ENCODE measurements at places on chromosomes 13 and 19.

- ATAC-seq: no peak
These were observed 25.6 kb downstream of the CCDC8 start for GRCh38 chr19:46387713-46388130.

GRCh38 chr19:10624585-10624984 lies 768 bp upstream of the SLC44A2 start:
- no peak for ATAC-seq

GRCh38 chr13:89238496-89238895 lies 1567.3 kb downstream of the SLITRK5 start:
- no peak for ATAC-seq

GRCh38 chr19:14317157-14317556 lies 64.1 kb upstream of the ADGRE5 start:
- no peak for ATAC-seq

DNA sequence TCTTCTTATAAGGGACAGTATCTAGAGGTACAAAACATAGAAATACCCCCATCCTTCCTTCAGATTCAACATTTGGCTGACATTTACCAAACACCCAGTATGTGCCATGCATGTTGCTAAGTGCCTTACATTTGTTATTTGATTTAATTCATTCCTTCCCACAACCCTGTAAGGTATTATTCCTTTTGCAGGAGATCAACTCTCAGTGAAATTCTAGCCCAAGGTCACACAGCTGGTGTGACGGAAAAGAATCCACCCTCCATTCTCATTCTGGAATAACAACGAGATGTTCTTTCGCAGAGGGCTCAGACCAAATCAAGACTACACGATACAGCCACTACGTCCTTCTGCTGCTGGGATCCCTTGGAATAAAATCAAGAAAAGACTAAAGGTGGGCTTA lies 67.8 kb downstream of the C13orf42 start:
- ATAC-seq: no peak

DNA sequence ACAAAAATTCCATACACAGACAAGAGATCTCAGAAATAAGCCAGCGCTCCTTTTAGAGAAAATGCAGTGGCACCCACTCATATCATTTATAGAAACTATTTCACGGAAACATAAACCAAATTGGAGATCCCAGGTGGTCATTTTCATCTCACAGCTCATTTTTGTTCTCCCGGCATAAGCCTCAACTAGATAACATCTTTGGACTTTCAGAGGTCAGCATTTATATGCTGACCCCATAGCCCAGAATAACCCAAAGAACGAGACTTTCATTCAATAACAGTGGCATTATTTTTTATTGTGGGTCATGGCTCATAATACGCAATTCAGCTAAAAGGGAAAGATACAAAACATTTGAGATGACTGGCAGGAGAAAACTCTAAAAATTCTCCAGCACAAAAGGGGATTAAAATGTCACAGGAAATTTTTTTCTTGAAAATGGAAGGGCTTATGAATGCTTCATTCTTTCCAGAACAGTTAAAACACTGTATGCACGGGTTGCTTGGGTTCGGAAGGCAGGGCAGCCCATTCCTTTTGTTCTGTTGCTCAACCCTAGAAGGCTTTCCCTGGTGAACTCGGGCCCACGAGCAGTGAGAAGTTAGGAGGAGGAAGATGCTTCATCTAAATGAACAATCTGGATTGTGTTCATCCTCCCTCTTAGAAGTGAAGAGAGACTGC lies 24.0 kb downstream of the STARD13 start:
- ATAC-seq: peak; percentile 21

DNA sequence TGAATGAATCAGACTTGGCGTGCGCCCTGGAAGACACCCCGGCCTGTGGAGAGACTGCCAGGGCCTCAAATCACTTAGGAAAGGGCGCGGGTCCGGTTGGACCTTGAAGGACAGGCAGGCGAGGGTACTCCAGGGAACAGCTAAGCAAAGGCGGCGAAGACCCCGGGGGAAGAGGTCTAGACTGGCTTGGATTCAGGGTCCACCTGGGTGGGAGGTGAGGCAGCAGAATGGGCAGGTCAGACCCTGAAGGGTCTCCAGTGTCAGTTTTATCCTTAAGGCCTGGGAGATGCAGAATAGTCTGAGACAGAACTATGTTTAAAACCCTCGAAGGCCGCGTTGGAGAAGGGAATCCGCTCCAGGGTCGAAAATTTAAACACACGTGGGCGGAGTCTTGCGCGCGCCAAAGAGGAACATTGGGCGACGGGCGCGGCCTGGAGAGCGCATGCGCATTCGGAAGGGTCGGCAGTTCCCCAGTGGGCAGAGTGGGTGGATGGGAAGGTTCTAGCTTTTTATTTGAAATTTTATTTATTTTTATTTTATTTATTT lies 567 bp upstream of the SMG9 start:
- ATAC-seq: peak; percentile 19

DNA sequence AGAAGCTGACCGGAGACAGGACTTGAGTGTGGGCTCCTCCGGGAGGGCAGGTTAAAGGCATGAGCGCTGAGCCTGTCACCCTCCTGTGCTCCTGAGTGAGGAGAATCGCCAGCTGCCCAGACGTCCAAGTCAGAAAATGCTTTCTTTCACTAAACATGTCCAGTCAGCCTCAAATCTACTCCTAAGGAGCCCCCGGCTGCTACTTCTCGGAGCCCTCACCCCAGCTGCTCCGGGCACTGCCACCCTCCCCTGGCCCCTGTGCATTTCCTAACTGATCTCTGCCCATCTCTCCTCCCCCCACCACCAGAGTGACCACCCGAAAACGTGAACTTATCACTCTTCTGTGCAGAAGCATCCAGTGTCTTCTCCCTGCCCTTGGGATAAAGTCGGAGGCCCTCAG lies 277.5 kb upstream of the SOX1 start:
- ATAC-seq: no peak

DNA sequence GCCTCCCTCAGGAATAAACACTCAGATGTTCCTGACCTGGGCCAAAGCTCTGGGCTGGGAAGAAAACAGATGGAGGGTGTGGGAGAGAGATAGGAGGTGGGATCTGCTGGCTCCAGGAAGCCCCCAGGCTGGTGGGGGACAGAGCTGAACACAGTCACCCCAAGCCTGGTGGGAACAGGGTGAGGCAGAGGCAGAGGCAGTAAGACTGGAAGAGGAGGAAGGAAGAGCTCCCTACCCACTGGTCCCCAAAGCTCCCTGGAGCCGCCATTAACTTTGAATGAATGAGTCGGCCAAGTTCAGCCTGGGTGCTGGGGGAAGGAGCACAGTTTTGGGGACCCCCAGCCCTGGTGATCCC lies 801 bp upstream of the KCNN1 start:
- ATAC-seq: no peak

GRCh38 chr13:112790735-112791641 lies 101.2 kb downstream of the ATP11A start:
- ATAC-seq: no peak

- ATAC-seq: no peak
These were observed 54.9 kb upstream of the PCDH8 start for GRCh38 chr13:52903320-52903719.

GRCh38 chr13:23963947-23964346 lies 66.6 kb upstream of the C1QTNF9B start:
- ATAC-seq: no peak

- no peak for ATAC-seq
These were observed 862.6 kb downstream of the EFNB2 start for GRCh38 chr13:105672881-105673280.

DNA sequence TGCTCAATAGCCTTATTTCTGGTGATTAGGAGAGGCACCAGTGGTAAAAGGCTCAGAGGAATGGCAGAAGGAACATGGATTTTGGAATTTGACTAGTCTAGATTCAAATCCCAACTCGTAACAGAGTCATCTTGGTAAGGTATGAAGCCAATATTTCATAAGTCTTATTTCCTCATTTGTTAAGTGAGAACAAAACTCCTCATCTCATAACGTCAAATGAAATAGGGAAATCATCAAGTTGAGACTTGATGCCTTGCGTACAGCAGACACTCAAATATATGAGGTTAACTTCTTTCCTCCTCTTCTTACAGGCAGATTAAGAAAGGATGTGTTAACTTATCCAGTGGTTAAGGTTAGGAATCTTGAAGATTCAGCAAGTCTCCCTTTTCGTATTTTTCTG lies 189.2 kb downstream of the DLEU7 start:
- ATAC-seq: no peak

DNA sequence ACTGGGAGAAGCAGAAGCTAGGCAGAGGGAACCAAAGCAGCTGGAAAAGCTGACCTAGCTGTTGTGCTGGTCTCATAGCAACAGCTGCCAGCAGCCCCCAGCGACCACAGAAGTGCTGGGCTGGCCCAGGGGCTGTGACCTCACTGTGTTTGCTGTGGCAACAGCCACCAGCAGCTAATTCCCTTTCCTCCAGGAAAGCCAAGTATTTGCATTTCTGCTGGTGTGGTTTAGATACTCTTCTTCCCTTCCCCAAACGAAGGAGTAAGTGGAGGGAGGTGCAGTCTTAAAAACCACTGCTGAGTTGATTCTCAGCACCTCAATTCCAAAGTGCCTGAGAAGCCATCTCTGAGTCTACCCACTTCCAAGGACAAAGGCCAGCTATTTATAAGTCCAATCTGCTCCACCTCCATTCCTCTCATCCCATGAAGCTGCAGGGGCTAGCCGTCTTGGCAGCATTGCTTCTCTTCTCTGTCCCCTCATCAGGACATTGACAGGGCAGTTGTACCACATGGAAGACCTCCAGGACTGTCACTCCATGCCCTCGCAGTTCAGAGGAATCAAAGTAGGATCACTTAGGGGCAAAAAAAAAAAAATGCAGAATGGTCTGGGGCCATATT lies 11.5 kb upstream of the CCDC97 start:
- ATAC-seq: peak; percentile 76

GRCh38 chr19:55526216-55527196 lies 10.4 kb downstream of the SBK2 start:
- ATAC-seq: peak; percentile 31

DNA sequence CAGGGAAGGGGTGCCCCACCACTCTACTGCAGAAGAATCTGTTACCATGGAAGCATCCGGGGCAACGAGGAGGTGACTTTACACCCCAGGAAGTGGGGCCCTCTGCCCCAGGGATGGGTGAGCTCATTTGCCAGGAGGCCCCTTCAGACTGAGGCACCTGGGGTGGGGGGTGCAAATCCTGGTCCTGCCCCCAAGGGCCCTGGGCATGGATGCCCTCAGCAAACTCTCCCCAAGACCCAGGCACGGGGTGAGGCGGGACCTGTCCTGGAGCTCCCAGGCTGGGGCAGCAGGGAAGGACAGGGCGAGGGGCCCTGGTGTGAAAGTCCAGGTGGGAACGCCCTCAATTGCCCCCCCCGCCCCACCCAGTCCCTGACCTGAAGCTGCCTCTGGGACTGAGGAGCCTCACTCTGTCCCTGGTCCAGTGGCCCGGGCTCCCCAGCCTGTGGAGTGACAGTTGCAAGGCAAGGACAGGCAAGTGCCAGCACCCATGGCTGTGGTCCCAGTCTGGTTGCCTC lies 52.5 kb downstream of the C1QTNF9 start:
- ATAC-seq: no peak

GRCh38 chr13:44808185-44808584 lies 181.1 kb downstream of the NUFIP1 start:
- no peak for ATAC-seq

DNA sequence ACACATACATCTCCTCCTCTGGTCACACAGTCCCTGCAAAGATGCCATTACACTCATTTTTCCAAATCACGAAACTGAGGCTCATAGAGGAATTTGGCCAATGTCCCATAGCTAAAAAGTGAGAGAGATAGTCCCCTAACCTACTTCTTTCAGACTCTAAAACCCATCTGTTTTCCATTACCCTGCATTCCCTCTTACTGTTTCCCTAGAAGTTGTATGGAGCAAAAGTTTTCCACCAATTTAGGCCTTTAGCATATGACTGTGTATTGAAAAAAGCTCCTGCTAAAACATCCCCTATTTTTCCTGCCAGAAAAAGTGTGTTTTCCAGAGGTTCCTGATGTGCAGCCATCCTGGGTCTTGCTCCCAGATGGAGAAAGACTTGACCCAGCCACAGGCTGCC lies 16.3 kb downstream of the SERP2 start:
- ATAC-seq: no peak

DNA sequence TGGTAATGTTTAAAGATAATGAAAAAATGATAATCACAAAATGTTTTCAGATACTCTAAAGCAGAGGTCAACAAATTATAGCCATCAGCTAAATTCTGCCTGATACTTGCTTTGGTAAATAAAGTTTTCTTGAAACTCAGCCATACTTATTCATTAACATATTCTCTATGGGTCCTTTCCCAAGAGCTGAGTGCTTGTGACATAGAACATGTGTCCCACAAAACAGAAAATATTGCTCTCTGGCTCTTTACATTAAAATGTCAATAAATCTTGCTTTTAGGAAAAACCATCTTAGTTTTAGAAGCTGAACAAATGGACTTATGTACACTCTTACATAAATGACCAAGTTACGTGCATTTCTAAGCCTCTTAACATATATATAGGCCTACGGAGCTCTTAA lies 307.1 kb downstream of the DCT start:
- ATAC-seq: no peak
